Hematopoietic multipotent progenitor cell treated with erythropoietin and hydrocortisone succinate and interleukin-3 and kit ligand, for 15 days (in vitro differentiated cells): ENCODE measurements at places on chromosomes 2 and 18.

DNA sequence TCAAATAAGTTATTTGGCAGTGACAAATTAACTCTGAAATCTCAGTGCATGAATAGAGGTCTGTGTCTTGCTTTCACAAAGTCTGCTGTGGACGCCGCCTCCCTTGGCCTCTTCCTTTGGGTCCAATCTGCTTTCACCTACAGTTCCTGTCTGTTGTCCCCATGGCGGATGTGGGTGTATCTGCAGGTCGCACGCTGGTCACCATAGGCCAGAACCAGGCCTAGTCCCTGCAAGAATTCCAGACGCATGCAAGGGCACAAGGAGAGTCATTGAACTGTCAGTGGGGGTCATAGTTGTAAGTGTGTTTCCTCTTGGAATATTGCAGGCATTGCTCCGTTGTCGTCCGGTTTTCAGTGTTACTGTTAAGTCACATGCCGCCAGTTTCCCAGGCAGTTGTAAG, 7.4 kb downstream of the SOCS6 start:
- no peak for DNase-seq

GRCh38 chr18:63788447-63789096, 13.4 kb downstream of the SERPINB7 start:
- DNase-seq: no peak

DNA sequence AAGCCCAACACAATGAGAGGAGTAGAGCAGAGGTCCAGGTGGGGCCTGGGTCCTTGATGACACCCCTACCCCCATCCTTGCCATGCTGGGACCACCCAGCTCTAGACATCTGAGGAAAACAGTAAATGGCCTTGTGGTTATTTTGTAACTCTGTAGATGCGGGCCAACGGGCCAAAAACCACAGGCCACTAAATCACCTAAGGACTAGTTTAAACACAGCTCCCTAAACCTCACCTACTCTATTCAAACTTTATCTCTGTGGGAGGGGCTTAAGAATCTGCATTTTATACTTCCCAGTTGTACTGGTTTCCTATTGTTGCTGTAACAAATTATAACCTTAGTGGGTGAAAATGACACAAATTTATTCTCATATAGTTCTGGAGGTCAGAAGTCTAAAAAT, 19.0 kb upstream of the SERTAD2 start:
- DNase-seq: no peak

DNA sequence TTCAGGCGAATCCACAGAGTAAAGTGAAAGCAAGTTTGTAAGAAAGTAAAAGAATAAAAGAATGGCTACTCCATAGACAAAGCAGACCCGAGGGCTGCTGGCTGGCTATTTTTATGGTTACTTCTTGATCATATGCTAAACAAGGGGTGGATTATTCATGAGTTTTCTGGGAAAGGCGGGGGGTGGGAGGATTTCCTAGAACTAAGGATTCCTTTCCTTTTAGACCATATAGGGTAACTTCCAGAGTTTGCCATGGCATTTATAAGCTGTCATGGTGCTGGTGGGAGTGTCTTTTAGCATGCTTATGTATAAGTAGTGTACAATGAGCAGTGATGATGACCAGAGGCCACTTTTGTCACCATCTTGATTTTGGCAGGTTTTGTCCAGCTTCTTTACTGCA, 59.8 kb downstream of the SLC4A3 start:
- no peak for DNase-seq

- DNase-seq: no peak
Measured at GRCh38 chr2:4690913-4691312, 987.5 kb downstream of the DCDC2C start.

- DNase-seq: no peak
Measured at GRCh38 chr18:48847807-48848486, 102.8 kb downstream of the SMAD7 start.

DNA sequence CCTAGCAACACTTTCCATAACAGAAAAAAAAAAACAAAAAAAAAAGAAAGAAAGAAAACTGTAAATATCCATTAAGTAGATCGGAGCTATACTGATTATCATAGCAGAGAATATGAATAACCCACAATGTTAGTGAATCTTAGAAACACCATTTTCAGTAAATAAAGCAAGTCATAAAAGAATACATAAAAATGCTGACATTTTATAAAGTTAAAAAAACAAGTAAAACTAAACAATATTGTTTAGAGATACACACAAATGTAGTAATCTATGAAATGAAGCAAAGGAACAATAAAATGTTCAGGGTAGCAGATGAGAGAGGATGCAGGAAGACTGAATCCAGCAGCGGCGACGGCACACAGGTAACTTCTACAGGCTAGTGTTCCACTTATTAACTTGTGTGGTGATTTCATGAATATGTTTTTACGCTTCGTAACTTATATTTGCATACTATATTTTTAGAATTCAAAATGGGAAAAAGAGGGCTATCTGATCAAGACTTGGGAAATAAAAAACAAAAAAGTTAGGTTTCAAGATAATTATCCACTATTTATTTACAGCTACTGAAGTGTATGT, 4.8 kb downstream of the ROCK2 start:
- no peak for DNase-seq

GRCh38 chr18:72342933-72343332, 201.2 kb downstream of the CBLN2 start:
- no peak for DNase-seq

DNA sequence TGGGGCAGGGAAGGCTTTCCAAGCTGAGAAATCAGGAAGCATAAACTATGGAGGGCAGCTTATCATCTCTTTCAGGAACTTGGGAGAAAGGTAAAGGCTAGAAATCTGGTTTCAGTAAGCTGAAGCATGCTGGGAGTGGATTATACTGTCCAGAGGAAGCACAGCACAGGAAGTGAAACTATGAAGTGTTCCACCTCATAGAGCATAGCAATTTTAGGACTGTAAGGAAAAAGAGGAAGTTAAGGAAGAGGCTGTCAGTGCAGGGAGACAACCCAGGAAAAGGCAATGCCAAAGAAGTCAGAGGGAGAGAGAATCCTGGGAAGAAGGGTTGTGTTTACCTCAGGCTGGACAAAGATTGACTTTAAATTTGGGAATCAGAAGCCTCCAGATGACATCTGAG, 51.9 kb downstream of the EFEMP1 start:
- no peak for DNase-seq

GRCh38 chr18:79507546-79508480, 112.1 kb downstream of the NFATC1 start:
- DNase-seq: peak; percentile 34

- DNase-seq: no peak
Measured at GRCh38 chr2:27717070-27717795, 53.5 kb downstream of the SLC4A1AP start.

DNA sequence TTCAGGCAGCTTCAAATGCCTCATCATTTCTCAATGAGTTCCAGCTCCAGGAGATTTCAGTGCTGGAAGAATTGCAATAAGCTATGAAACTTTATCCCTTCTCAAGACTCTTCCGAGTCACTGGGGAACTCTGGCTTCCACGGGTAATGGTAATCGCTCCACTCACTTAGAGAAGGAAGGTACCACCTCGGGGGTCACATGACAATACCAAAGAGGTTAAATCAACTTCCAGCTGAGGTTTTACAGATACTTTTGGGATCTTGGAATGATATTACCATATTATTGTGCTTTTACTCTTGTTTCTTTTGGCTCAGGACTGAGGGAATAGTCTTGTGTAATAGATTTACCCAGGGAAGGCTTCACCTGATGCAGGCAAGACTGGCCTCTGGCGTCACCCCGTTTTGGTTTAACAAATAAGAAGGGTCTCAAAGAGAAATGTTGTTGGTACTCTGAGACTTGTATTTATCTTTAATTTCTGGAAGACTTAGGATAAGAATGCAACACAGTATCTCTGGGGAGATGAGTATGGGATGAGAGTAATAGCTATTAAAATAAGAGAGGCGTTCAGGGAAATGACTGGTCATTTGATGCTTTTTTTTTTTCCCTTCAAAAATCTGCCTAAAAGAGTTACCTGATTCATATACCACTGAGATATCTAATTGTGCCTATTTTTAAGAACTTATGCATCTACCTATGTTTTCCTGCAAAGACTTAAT, 316.9 kb upstream of the ZEB2 start:
- no peak for DNase-seq

GRCh38 chr2:10775021-10775780, 37.4 kb downstream of the PDIA6 start:
- no peak for DNase-seq

DNA sequence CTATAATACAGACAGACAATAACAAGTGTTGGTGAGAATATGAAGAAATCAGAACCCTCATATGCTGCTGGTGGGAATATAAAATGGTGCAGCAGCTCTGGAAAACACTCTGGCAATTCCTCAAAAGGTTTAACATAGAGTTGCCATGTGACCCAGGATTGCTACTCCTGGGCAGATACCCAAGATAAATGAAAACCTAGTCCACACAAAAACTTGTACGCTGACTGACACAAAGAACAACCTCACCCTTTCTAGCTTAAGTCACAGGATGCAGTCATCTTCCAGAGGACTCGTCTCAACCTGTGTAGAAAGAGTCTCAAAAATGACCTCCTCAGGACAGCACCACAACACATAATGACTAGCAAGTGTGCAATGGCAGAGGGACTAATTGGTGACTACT, 71.6 kb upstream of the ACAA2 start:
- no peak for DNase-seq

GRCh38 chr2:61789807-61790602, 63.9 kb downstream of the FAM161A start:
- no peak for DNase-seq

- DNase-seq: no peak
Measured at GRCh38 chr18:58136879-58137278, 92.9 kb downstream of the NEDD4L start.

DNA sequence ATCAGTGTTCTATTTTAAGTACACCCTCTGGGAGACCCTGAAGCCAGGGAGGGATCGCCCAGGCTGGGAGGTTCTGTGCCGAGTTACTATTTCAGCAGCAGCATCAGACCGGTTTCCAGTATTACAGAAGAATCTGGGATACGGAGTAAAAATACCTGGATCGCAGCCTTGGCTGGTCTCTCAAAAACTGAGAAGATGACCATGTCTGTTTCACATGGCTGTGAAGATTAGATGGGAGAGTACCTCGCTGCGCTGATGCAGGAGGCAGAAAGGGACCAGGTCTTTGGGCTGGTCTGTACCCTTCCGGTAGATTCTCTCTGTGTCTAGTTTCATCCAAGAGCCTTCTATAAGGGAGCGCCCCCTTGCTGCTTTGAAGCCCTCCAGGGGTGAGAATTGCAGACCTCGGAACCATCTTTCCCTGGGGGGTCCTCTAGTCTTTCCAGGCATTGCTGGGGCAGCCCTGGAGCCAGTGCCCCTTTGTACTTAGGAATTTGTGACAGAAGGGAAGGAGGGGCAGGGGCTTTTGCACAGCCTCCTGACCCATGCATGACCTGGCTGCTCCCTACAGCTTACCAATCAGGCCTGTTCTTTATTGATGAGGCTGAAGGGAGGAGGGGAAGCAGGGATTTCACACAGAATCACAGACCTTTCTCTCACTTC, 56.3 kb upstream of the MAPRE3 start:
- DNase-seq: no peak

- DNase-seq: no peak
Measured at GRCh38 chr2:150222379-150222778, 265.1 kb downstream of the RND3 start.

GRCh38 chr2:24658531-24659202, 134.5 kb downstream of the PTRHD1 start:
- no peak for DNase-seq
